ENCODE measurements at places on chromosomes 1 and 21.
A peak's percentile ranks its signal among the peaks of the same experiment; 100 is the strongest.

DNA sequence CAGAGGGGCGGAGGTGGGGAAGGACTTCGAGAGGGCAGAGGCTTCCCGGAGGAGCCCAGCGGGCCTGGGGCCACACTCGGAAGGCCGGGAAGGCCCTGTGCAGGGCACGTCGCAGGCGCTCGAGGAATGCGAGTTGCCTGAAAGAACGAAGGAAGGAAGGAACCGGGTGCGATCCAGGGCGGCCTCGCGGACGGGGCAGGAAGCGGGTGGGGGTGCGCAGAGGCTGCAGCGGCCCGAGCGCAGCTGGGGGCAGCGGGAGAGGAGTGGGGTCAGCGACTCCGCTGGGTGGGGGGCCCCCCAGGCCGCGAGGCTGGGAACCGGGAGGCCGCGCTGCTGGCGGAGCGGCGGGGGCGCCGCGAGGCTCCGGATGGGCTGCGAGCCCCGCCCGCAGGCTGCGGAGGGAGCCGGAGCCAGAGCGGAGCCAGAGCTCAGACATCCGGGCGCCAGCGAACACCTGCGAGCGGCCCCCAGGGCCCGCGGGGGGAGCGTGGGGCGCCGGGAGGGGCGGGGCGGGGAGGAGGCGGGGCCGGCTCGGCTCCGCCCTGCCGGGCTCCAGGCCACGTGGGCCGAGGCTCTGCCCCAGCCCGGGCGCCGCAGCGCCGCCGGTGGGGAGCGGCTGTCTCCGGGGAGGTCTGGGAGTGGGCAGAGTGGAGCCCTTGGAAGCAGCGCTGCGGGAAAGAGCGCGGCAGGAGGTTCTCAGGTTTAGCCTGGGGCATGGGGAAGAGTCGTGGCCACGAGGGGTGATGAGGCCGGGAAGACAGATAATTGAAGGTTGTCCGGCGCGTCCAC is 4.6 kb downstream of the ID3 start:
- DNase-seq = peak; percentile 86

- DNase-seq = no peak
Observed at GRCh38 chr1:200877839-200878551, 5.2 kb downstream of the GPR25 start.

DNA sequence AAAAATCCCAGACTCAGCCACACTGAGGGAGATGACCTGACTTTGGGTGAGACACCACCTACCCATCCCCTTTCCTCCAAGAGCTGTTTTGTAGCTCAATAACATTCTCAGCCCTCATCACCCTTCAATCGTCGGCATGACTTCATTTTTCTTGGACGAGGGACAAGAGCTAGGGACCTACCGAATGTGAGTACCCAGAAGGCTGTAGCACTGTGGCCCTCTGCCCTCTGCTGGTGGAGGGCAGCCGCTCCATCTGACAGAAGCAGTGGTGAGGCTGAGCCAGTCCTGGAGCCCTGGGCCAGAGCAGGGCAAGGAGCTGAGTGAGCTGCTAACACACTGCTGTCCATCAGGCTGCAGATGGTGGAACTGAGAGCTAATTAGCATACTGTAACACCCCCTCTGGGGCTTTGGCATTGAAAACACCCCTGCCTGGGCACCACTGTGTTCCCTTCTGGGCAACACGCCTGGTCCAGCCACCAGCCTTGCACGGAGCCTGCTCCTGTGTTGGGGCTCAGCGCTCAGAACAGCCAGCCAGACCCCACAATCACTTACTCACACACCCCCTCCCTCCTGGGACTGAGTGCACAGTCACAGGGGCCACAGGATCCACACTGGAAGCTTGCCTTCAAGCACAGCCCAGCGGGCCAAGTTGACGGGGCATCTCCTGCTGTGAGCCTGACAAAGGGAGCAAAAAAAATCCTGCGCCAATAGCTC is 18.3 kb upstream of the ALPL start:
- peak; percentile 16 for DNase-seq

GRCh38 chr1:83017701-83018100 is 981.2 kb downstream of the TTLL7 start:
- DNase-seq = no peak

DNA sequence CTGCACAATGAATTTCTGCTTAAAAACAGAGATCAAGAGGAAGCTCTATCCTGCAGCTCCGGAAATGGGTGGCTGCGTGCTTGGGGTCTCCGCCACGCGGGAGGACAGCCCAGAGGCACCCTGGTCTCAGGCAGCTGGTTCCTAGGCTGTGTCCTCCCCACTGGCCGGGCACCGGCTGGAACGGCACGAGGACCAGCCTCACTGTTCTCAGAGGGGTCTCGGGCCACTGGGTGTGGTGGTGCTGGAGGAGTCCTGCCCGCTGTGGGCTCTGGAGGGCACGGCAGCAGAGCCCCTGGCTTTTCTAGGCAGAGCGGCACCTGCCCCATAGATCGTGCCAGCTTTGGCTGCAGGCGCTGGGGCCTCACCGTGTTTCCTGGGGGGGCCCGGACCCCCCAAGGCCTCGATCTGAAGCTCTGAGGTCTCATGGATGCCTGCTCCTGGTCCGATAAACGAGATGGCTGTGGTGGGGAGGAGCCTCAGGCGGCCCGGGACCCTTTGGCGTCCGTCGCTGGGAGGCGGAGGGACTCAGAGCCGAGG is 8.2 kb upstream of the RNF223 start:
- DNase-seq = no peak

GRCh38 chr1:187665483-187665882 is 836.7 kb downstream of the PLA2G4A start:
- DNase-seq = no peak

DNA sequence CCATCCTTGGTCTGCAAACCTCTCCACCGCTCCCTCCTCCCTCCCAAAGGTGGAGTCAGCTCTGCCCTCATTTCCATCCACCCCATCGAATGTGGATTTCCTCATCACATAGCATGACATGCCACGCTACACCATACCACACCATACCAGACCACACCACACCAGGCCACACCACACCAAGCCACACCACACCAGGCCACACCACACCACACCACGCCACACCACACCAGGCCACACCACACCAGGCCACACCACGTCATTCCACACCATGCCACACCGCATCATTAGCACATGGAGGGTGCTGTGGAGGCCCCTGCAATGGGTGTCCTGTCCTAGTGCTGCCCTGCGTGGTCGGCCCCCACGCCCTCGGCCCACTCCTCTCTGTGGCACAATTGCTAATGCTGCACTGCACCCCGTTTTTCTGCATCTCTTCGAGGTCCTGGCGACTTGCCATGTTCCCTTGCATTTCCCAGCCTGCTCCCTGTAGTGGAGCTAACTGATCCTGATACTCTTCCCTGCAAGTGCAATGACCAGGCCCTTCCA is 11.3 kb downstream of the DFFB start:
- no peak for DNase-seq

GRCh38 chr1:232713785-232714184 is 83.9 kb upstream of the SIPA1L2 start:
- DNase-seq = no peak

DNA sequence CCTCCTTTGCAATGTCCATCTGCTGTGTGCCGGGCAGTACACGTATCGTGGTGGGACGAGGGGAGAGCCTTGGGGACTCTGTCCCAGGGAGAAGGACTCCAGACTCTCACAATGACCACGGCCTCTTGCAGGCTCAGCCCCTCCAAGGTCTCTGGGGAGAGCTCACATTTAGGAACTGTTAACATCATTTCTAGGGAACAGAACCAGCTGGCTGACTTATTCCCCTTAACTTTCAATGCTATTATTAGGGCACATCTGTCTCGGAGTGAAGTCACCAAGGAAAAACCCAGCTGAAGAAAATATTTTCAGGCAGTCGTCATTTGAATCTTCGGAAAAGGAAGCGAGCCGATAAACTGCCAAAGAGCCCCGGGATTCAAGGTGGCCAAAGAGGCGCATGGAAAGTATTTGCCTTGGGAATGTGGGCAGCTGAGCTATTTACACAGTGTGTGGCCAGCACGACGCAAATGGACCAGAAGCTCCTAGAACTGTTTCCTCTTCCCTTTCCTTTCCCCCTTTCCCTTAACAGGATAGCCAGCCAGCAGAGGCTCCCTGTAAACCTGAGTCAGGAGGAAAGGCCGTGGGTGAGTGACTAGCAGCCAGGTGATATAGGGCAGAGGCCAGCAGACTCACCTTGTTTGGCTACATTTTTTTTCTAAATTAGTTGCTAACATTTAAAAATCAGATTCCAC is 74.5 kb downstream of the ITPKB start:
- DNase-seq = peak; percentile 59

- no peak for DNase-seq
Observed at GRCh38 chr1:60636946-60637345, 445.4 kb upstream of the NFIA start.

DNA sequence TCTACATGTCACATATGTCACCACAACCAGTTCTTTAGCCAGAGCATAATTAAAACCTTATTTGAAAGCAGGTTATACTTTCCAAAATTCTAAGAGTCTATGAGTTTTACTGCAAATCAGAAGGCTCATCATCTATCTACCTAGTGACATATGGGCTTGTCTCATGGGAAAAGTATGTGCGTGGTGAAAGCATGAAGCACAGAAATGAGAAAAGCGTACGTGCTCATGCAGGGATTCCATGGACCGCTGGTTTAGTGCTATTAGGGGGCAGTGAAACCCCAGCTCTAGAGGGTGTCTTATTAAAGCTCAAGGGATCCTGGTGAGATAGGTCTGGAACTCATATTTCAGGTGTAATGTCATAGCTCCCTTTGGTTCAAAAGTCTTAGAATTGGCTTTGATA is 50.2 kb downstream of the FAM163A start:
- DNase-seq = no peak

DNA sequence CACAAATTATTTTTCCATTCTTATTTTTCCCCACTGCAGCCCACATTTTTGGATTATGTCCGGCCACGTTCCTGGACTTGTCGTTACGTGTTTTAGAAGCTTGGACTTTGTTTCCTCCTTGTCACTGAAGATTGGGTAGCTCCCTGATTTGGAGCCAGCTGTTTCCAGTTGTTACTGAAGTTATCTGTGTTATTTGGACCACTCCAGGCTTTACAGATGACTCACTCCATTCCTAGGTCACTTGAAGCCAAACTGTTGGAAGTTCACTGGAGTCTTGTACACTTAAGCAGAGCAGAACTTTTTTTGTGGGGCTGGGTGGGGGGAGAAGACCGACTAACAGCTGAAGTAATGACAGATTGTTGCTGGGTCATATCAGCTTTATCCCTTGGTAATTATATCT is 12.2 kb upstream of the AXDND1 start:
- no peak for DNase-seq

DNA sequence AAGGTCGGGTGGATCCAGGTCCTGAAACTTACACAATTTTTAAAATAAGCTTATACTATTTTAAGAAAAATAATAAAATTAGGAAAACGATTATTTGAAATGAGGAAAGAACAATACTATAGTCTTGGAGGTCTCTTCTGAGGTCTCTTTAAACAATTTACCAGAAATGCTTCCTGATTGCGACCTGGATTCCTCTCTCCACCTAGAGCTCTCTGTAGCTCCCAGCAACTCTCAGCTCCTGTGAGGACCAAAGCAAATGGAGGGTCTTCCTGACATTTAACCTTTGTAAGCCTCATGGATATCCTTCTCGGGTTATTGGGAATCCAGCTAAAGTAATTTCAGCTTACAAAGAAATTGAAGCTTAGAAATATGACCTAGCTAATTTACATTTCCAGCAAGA is 886 bp downstream of the BTBD8 start:
- no peak for DNase-seq

DNA sequence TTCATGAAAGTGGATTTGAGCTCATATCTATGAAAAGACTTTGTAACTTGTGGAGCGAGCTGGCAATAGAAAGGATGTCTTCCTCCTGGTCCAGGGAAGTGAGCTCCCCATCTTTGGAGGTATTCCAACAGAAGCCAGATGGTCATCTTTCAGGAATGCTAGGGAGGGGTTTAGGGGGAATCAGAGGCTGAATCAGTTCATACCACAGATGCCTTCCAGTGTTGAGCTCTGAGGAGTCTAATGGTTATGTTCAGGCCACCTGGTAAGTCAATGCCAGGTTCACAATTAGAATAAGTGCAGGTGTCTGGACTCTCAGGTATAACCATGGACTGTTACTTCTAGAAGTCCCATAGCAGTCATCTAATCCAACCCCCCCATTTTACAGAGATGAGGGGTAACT is 119.1 kb downstream of the ACTL8 start:
- peak; percentile 35 for DNase-seq

GRCh38 chr1:87330057-87330884 is 1.6 kb downstream of the LMO4 start:
- no peak for DNase-seq

DNA sequence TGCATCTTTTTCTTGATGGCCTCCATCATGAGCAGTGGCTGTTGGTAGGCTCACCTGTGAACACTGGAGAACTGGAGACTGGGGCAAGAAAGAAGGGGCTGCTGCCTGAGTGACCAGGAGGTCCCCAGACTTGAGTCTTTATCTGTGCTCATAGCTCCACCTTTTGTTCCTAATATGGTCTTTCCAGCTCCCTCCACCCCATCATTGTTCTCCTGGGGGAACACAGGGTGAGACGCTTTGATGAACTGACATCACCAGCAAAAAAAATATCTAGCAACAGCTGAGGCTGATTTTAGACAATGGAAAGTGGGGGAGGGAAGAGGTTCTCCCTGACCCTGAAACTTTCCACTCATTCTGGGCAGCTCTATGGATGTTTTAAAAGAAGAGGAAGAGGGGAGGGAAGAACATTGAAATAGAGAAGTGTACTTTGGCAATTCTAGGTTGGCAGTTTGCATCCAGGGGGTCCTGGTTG is at the start of gene TPM3:
Gene TPM3 (minus strand): TSS at position 111 of the 472 bp plus-strand sequence. CDS start 82 bp downstream, at position 29.
- DNase-seq = no peak

- no peak for DNase-seq
Observed at GRCh38 chr1:207845109-207845508, 65.8 kb downstream of the CD34 start.

GRCh38 chr1:1556505-1556904 is 16.1 kb upstream of the TMEM240 start:
- no peak for DNase-seq

GRCh38 chr1:8350914-8351684 is 33.2 kb downstream of the SLC45A1 start:
- no peak for DNase-seq

GRCh38 chr1:205610901-205611466 is 20.8 kb downstream of the ELK4 start:
- DNase-seq = no peak

GRCh38 chr1:153936011-153936802 is 10.3 kb downstream of the DENND4B start:
- no peak for DNase-seq

DNA sequence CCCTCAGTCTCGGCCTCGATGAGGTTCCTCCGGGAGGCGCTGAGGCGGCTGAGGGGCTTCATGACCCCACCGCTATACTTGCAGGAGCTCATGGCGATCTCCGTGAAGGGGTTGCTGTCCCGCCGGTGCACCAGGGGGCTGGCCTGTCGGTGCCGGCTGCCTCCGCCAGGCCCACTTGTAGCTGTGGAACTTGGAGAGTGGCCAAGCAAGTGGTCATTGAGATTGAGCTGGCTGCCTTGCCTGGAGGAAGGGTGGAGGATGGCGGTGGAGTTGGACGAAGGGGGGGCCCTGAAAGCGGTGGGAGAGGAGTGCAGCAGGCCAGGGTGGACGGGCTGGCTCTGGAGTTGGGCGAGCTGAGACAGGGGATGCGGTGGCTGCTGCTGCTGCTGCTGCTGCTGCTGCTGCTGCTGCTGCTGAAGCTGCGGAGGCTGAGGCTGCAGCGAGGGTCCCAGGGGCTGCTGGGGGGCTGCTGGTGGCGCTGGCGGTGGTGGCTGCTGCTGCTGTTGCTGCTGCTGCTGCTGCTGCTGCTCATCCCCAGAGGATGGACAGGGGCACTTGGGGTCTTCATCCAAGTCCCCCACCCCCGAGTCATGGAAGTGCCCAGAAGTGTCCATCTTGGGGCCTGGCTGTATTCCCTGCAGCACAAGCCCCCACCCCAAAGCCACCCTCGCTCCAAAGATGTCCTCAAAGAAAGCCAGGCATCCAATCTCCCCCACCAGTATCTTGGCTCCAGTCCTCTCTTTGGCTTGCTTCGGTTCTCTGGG is 548 bp downstream of the KCNN3 start:
- no peak for DNase-seq
